ENCODE measurements at places on chromosomes 3 and 15. TPM values are rescaled to one million over a fixed set of nuclear protein-coding genes. Genes with fewer than 3 reads are reported as not detected.
A peak's percentile ranks its signal among the peaks of the same experiment; 100 is the strongest.

- no peak overlapping the region for H3K4me3 ChIP-seq
- no peak for DNase-seq
- no peaks in the 10 kb centered on the region for H3K36me3 ChIP-seq
- H3K4me1 ChIP-seq, result no peaks in the 10 kb centered on the region
These were observed 9.7 kb upstream of the NMNAT3 start for GRCh38 chr3:139687431-139687830.

DNA sequence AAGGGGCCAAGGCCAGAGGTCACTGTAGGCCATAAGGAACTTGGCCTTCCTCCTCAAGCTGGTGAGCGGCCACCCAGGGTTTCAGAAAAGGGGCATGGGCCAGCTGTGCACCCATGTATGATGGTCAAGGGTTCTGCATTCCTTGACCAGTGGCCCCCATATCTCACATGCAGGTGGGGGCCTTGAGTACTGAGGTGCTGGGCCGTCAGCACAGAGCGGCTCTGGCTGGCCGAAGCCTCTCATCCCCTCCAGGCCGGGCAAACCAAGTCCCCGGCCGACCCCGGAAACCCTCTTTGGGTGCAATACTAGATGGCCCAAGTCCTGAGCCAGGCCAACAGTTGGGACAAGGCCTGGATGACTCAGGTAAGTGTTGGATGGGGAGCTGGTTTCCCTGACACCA is 9.5 kb downstream of the ALG3 start:
- peaks cover 7% of the 10 kb centered on the region for H3K4me1 ChIP-seq
- no peaks in the 10 kb centered on the region for H3K27me3 ChIP-seq
- H3K27ac ChIP-seq, result no peak overlapping the region

Gene CTXN2
- total RNA-seq, result not detected

Gene SERINC4
- total RNA-seq, result 0.23 TPM

Gene RLBP1
- total RNA-seq, result not detected

- peak overlapping the region; percentile 87 for H3K27ac ChIP-seq
- peaks cover 38% of the 10 kb centered on the region for H3K4me1 ChIP-seq
- no peak for DNase-seq
- no peaks in the 10 kb centered on the region for H3K27me3 ChIP-seq
These were observed 242.2 kb downstream of the SLCO3A1 start for GRCh38 chr15:92095693-92096092.

- peak overlapping the region; percentile 64 for H3K27ac ChIP-seq
- peak; percentile 65 for DNase-seq
- H3K4me3 ChIP-seq, result peak overlapping the region; percentile 68
- H3K36me3 ChIP-seq, result peaks cover 9% of the 10 kb centered on the region
- peaks cover 72% of the 10 kb centered on the region for H3K4me1 ChIP-seq
These were observed 319.9 kb upstream of the ICE2 start for GRCh38 chr15:60798821-60799220.

GRCh38 chr3:112376992-112377391 is 44.0 kb downstream of the CD200 start:
- peaks cover 64% of the 10 kb centered on the region for H3K4me1 ChIP-seq
- H3K4me3 ChIP-seq, result no peak overlapping the region
- no peak for DNase-seq
- no peak overlapping the region for H3K27ac ChIP-seq
- H3K36me3 ChIP-seq, result no peaks in the 10 kb centered on the region

Gene CD276
- 2.8 TPM for total RNA-seq

Gene EIF4E3
- total RNA-seq, result 70.1 TPM

DNA sequence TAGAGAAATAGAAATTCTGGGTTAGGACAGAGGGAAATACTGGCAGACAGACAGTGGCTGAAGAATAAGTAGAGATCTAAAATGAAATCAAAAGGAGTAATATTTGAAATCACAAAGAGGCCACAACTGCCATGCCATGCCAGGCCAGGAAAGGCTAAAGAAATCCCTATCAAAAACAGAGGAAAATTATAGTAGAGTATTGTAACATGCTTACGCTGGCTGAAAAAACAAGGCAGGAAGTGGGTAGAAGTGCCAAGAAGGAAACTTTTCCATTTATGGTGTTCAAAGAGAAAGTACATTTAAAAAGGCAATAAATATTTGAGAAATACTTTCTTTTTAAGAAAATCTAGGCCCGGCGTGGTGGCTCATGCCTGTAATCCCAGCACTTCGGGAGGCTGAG is 415.7 kb downstream of the PLCL2 start:
- H3K4me3 ChIP-seq, result peak overlapping the region; percentile 63
- H3K36me3 ChIP-seq, result no peaks in the 10 kb centered on the region
- no peak for DNase-seq
- H3K4me1 ChIP-seq, result peaks cover 7% of the 10 kb centered on the region
- no peaks in the 10 kb centered on the region for H3K27me3 ChIP-seq
- peak overlapping the region; percentile 57 for H3K27ac ChIP-seq

DNA sequence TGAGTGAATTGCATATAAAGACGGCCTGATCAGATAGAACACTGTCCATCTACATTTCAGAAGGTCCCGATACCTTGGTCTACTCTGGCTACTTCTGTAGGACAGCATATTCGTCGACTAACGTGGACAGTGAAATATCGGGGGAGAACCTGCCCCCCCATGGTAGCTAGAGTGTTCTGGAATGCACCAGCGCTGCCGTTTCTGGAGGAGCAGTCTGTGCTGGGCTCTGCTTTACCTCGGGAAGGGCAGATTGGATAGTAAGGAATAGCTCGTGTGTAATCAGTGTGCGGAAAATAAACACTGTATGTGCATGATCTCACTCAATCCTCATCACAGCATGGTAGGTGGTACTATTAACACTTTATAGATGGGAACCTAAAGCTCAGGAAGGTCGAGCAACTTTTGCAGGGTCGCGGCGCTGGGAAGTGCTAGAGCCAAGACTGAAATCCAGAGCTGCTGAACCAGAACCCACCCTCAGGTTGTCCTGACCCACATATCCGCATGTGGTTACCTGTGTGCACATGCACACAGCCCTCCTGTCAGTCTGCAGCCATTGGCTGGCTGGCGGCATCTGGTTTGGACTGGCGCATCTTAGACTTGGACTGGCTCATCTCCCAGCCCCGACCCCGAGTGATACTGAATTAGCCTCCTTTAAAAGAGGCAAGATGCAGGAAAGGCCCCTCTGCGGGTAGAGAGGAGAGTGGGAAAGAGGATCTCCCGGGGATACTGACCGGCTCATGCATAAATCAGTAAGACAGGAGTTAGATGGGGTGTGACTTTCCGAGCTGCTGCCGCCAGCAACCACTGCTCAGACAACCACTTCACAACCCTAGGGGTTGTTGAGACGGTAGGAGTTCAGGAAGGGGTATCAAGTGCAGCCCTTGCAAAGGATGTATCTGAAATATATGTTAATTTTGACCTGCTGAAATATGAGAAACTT is 155.0 kb upstream of the BHLHE40 start:
- H3K4me3 ChIP-seq, result peak overlapping the region; percentile 81
- H3K4me1 ChIP-seq, result peaks cover 100% of the 10 kb centered on the region
- H3K27ac ChIP-seq, result peak overlapping the region; percentile 34
- no peaks in the 10 kb centered on the region for H3K27me3 ChIP-seq
- H3K36me3 ChIP-seq, result peaks cover 39% of the 10 kb centered on the region

Gene KNG1
- total RNA-seq, result not detected

Gene SLCO2A1
- not detected for total RNA-seq

DNA sequence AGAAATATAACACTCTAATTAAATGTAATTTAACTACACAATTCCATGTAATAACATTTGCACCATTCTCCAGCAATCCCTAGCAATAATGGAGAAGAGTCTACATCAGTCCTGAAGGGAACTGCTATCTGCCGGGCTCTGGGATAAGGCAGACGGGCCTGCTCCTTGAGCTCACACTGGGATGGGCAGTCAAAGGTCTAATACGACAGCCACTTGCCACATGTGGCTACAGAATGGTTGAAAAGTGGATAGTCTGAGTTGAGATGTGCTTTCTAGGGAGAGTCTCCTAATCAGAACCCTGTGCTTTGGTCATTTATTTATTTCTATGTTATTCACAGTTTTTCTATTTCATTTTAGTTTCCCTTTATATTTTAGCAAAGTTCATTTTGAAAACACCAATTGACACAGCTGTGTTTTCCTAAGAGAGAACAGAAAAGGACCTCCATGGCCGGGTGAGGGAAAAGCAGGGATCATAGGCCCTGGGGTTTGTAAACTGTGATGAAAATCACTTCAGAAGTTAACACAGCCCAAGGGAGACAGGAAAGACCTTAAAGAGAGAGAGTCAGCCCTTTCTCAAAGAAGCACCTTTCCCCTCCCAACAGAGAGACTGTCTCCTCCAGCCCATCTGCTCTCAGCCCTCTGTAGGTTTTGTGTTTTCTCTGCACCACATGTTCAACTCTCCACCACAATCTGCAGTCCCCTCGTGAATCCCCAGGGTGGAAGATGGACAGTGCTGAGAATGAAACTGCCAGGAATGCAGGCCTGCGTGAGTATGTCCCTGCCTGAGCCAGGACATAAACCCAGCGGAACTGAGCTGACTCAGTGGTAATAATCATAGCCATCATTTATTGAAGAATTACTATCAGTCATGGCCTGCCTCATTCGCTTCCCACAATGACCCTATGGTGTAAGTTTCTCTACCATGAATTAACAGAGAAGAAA is 11.6 kb downstream of the FSIP1 start:
- H3K27ac ChIP-seq, result no peak overlapping the region
- no peak overlapping the region for H3K4me3 ChIP-seq
- no peaks in the 10 kb centered on the region for H3K27me3 ChIP-seq
- peaks cover 2% of the 10 kb centered on the region for H3K36me3 ChIP-seq

- no peak for DNase-seq
- H3K27me3 ChIP-seq, result no peaks in the 10 kb centered on the region
- H3K36me3 ChIP-seq, result peaks cover 2% of the 10 kb centered on the region
- H3K27ac ChIP-seq, result no peak overlapping the region
These were observed 178.8 kb downstream of the CNTN3 start for GRCh38 chr3:74435631-74436030.

Gene PRR20G
- not detected for total RNA-seq

Gene SLC6A11
- not detected for total RNA-seq

GRCh38 chr15:68729789-68730411 is 90.8 kb downstream of the ANP32A start:
- H3K27ac ChIP-seq, result no peak overlapping the region
- H3K27me3 ChIP-seq, result no peaks in the 10 kb centered on the region
- H3K4me3 ChIP-seq, result no peak overlapping the region
- no peaks in the 10 kb centered on the region for H3K36me3 ChIP-seq

Gene CCDC39
- total RNA-seq, result not detected

Gene TXNRD3
- 2.9 TPM for total RNA-seq

DNA sequence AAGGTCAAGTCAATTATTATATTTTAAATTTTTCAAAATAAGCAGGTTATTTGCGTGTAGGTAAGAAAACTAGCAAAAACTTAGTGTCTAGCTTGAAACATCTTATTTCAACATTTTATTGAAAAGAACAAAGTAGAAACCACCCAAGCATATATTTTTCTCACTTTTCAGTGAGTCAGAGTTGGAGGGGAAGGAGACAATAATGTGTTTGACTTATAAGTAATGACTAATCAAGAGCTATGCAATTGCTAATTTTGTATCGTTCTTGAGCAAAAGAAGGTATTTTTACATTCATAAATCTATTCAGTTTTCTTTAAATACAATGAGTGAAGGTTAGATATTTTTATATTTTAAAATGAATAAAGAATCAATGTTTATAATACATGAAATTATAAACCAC is 54.4 kb upstream of the P2RY1 start:
- no peak for DNase-seq
- no peak overlapping the region for H3K27ac ChIP-seq
- no peaks in the 10 kb centered on the region for H3K36me3 ChIP-seq

DNA sequence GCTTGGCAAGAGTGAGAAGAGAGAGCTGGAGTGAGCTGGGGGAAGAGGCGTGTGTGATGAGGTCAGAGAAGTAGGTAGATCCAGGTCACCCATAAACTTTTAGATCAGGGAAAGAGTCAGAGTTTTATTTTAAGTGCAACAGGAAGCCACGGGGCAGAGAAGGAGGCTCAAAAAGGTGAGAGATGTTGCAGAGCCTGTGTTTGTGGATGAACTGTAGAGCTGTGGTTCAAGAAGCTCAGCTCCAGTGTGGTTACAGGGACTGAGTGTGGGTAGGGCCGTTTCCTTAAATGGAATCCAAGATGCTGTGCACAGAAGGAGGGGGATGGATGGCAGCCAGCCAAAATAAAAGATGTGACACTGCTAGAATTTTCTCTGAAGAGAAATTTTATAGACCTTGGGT is 337.2 kb downstream of the SATB1 start:
- H3K4me3 ChIP-seq, result no peak overlapping the region
- H3K36me3 ChIP-seq, result no peaks in the 10 kb centered on the region

DNA sequence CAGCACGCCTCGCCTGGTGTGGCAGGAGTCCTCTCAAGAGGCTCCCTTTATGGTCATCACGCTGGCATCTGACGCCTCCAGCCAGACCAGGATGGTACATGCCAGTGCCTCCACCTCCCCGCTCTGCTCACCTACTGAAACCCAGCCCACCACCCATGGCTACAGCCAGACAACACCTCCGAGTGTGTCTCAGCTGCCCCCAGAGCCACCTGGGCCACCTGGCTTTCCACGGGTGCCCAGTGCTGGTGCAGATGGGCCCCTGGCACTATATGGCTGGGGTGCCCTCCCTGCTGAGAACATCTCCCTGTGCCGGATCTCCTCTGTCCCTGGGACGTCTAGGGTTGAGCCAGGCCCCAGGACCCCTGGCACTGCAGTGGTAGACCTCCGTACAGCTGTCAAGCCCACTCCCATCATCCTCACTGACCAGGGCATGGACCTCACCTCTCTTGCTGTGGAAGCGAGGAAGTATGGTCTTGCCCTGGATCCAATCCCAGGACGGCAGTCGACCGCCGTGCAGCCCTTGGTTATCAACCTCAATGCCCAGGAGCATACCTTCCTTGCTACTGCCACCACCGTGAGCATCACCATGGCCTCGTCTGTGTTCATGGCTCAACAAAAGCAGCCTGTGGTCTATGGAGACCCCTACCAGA is 19.9 kb upstream of the APEH start:
- no peaks in the 10 kb centered on the region for H3K36me3 ChIP-seq
- H3K4me1 ChIP-seq, result peaks cover 5% of the 10 kb centered on the region

Gene GRK7
- not detected for total RNA-seq

GRCh38 chr3:16058521-16058920 is 116.0 kb upstream of the GALNT15 start:
- no peaks in the 10 kb centered on the region for H3K36me3 ChIP-seq
- H3K27ac ChIP-seq, result no peak overlapping the region
- no peaks in the 10 kb centered on the region for H3K27me3 ChIP-seq
- H3K4me1 ChIP-seq, result peaks cover 2% of the 10 kb centered on the region
- DNase-seq, result no peak
- no peak overlapping the region for H3K4me3 ChIP-seq

GRCh38 chr3:178496911-178497310 is 39.3 kb upstream of the KCNMB2 start:
- H3K27me3 ChIP-seq, result peaks cover 11% of the 10 kb centered on the region
- no peak overlapping the region for H3K4me3 ChIP-seq
- no peak for DNase-seq

Gene MITF
- total RNA-seq, result 0.46 TPM

- peak overlapping the region; percentile 94 for H3K27ac ChIP-seq
- H3K36me3 ChIP-seq, result peaks cover 14% of the 10 kb centered on the region
- peak overlapping the region; percentile 47 for H3K4me3 ChIP-seq
- H3K4me1 ChIP-seq, result peaks cover 52% of the 10 kb centered on the region
- no peaks in the 10 kb centered on the region for H3K27me3 ChIP-seq
These were observed 1.6 kb upstream of the PPIB start for GRCh38 chr15:64164436-64164835.

Gene TPRG1
- 25.3 TPM for total RNA-seq

Gene OCA2
- total RNA-seq, result not detected

- no peak overlapping the region for H3K27ac ChIP-seq
- H3K36me3 ChIP-seq, result no peaks in the 10 kb centered on the region
- DNase-seq, result no peak
- peaks cover 5% of the 10 kb centered on the region for H3K4me1 ChIP-seq
- peaks cover 9% of the 10 kb centered on the region for H3K27me3 ChIP-seq
- H3K4me3 ChIP-seq, result no peak overlapping the region
These were observed 136.8 kb upstream of the ACP3 start for GRCh38 chr3:132180337-132180791.
